Stimulated activated CD8-positive, alpha-beta memory T cell treated with anti-CD3 and anti-CD28 coated beads, Interleukin-7, amount 100 ng/mL, for 24 hours (primary cell): ENCODE measurements at places on chromosomes 11 and 22.

- no peak for DNase-seq
These were observed 170.7 kb downstream of the CTTN start for GRCh38 chr11:70568814-70569617.

DNA sequence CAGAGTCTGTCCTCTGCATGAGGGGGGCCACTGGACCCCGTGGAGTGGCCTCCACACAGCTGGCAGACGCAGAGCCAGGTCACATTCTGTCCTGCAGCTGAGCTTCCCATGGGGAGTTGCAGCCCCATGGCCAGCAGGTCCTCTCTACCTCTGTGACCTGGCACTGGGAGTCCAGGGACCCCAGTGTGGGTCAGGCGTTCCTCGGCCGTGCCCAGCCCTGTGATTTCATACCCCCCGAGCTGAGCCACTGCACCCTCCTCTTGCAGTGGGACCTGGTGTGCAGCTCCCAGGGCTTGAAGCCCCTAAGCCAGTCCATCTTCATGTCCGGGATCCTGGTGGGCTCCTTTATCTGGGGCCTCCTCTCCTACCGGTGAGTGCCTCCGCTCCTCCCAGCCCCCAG is 32.2 kb upstream of the SLC22A12 start:
- no peak for DNase-seq

GRCh38 chr11:45141631-45142030 is 4.8 kb upstream of the PRDM11 start:
- no peak for DNase-seq

- DNase-seq: no peak
These were observed 545 bp upstream of the ZDHHC13 start for GRCh38 chr11:19116276-19116970.

- DNase-seq: no peak
These were observed 98.9 kb upstream of the SLC5A12 start for GRCh38 chr11:26820739-26821138.

DNA sequence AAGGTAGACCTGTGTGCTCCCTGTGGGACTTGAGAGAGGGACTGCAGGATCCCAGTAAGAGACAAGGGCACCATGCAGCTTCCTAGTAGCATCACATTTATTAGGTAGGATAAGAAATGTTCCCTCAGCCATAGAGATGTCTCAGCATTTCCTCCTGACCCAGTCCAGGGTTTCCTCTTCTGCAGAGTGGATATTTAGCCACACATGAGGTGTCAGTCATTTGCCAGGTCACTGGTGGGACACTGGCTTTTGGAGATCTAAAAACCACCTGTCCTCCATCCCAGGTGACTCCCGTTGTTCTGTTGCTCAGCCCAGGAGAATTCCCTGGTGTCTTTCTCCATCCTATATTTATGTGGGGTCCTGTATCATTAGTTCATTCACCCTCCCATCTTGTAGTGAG is 117.5 kb upstream of the NNMT start:
- no peak for DNase-seq

- DNase-seq: no peak
These were observed 108.4 kb upstream of the CSNK2A3 start for GRCh38 chr11:11461473-11461872.

- DNase-seq: no peak
These were observed 697 bp downstream of the LGALS1 start for GRCh38 chr22:37675930-37676735.

GRCh38 chr11:78429660-78430059 is 12.0 kb upstream of the GAB2 start:
- DNase-seq: no peak

DNA sequence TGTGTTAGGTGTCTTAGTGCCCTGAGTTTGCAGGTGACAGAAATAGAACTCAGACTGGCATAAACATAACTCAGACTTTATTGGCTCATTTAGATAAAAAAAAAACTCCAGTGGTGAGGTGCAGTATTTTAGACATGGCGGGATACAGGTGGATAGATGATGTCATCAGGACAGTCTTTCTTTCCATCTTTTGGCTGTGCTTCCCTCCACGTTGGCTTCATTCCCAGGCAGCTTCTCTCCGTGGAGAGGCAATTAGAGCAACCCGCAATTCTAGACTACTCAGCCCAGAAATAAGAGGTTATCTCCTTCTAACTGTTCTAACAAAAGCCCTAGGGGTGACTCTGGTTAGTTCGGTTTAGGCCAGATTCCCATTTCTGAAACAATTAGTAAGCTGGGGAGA is 40.5 kb downstream of the NCAM1 start:
- DNase-seq: no peak

- DNase-seq: no peak
These were observed 61.9 kb downstream of the MED15 start for GRCh38 chr22:20569059-20570058.
